Left renal pelvis (tissue), 4 donors: ENCODE measurements at places on chromosomes 7 and 10.

DNA sequence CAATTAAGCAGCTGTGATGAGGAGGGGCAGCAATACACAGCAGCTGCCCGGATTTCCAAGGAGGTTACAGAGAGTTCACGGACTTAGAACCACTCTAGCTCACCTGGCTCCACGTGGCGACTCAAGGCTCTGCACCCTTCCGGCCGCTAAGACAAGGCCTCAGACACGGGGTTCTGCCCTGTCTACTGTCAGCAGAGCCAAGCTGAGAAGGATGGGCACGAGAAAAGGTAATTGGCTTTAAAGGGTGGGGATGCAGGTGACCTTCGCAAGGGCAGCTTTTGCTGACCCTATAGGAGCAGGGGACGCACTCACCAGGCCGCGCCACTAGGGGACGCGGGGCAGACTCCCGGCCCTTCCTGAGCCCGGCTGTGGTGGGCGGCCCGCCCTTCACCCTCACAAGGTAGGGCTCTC, 152.4 kb downstream of the KIF20B start:
- no peak for DNase-seq

DNA sequence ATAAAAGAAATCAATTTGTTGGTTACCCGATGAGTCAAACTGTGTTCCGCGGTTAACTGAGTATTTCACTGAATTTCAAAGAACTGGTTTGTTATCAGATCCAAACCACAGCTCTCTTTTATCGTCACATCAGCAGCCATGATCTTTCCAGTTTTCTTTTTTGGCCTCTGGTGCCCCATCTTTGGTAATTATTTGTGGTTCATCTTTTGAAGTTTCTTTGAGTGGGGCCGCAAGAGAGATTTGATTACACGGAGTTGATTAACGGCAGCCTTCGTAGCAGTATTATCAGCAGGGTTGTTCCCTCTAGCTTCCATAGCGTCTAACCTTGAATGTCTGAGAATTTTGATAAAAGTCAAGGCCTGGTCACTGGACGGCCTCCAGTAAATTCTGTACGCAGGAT, 154.9 kb upstream of the TNRC18 start:
- no peak for DNase-seq

DNA sequence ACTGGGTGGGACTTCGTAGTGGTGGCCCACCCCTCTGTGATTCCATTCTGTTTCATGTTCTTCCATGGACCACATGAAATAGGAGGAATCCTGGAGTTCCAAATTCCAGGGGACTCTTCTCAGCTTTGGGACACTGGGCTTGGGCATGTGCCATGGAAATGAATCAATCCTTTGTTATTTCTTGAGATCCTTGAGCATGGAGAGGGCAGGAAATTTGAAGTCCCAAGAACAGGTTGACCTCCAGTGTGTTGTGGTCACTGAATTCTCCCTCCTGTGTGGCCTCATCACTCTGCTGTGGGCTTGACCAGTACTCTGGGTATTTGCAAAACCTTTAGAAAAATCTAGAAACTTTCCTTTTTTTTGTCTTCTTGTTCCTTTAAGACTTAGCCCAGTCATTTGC, 22.7 kb downstream of the TACR2 start:
- no peak for DNase-seq

GRCh38 chr7:47291461-47292081, 290.3 kb downstream of the TNS3 start:
- no peak for DNase-seq

- DNase-seq: no peak
These were observed 45.1 kb upstream of the PLEKHA1 start for GRCh38 chr10:122329416-122329815.
